Activated CD4-positive, CD25-positive, alpha-beta regulatory T cell (primary cell): ENCODE measurements at places on chromosomes 7 and 10.

DNA sequence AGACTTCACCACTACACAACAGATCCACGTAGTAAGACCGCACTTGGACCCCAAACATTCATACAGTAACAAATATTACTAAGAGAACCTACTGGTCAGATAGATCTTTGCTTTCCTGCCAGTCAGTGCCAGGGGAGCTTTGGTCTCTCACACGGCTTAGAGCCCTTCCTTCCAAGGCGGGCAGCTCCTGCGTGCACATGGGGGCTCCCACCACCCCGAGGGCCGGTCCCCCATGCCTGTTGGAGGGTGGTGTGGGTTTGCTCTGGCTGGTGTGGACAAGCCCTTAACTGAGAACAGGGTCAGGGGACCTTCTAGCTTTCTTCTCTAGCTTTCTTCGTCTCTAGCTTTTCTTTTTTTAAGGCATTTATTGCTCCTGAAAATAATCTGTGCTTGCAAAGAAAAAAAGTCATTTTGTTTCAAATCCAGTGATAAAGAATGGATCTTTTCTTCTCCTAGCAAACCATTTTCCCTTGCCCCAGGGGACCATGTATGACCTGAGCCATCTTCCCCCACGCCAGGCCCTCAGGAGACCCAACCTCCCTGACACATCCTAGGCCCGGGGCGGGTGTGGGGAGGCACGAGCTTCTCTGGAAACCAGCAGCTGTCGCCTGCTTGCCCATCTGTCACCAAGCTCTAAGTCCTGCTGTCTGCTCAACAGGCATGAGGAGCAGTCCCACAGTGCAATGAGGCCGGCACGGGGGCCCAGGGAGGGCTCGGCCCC is 591.1 kb downstream of the PTPRN2 start:
- DNase-seq: no peak

- DNase-seq: no peak
Measured at GRCh38 chr7:87110778-87111177, 41.5 kb upstream of the DMTF1 start.

- DNase-seq: no peak
Measured at GRCh38 chr7:48251766-48252165, 80.5 kb downstream of the ABCA13 start.

GRCh38 chr10:70834441-70835151 is 18.8 kb downstream of the SGPL1 start:
- DNase-seq: no peak

DNA sequence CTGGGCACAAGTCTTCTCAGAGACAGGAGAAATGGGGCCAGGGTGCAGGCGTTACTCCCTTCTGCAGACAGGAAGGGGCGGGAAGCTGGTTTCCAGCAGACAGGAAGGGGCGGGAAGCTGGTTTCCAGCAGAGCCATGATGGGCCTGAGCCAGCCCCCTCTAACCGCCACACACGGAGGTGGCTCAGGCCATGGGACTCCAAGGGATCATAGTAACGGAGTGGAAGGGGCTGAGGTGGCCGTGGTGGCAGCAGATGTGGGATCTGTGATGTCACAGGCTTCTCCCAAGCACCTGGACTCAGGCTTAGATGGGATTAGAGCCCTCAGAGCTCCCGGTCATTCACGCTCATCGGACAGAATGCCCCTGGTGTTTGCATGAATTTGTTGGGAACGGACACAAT is 177.8 kb downstream of the USP6NL start:
- DNase-seq: no peak
